Dermis lymphatic vessel endothelial cell (primary cell): ENCODE measurements at places on chromosomes 16 and 17. TPM values are rescaled to one million over a fixed set of nuclear protein-coding genes. Genes with fewer than 3 reads are reported as not detected.

RGS9 gene
- total RNA-seq: 1.1 and 2.3 TPM in 2 replicates

METTL16 gene
- 9.4 and 11.0 TPM in 2 replicates for total RNA-seq

C16orf87 gene
- 9.1 and 9.3 TPM in 2 replicates for total RNA-seq

PRR35 gene
- not detected in 2 replicates for total RNA-seq

CEP95 gene
- total RNA-seq: 17.1 and 22.8 TPM in 2 replicates

MT1G gene
- 0.22 TPM in 1 of 2 replicates, not detected in the other for total RNA-seq
